ENCODE measurements at places on chromosomes 6 and 20. TPM values are rescaled to one million over a fixed set of nuclear protein-coding genes. Genes with fewer than 3 reads are reported as not detected.

- peaks cover 49% of the 10 kb centered on the region for H3K36me3 ChIP-seq
- H3K4me3 ChIP-seq: no peak overlapping the region
- H3K27me3 ChIP-seq: no peaks in the 10 kb centered on the region
- no peak overlapping the region for H3K27ac ChIP-seq
- DNase-seq: no peak
Measured at GRCh38 chr20:45060294-45060693, 40.6 kb downstream of the KCNS1 start.

DNA sequence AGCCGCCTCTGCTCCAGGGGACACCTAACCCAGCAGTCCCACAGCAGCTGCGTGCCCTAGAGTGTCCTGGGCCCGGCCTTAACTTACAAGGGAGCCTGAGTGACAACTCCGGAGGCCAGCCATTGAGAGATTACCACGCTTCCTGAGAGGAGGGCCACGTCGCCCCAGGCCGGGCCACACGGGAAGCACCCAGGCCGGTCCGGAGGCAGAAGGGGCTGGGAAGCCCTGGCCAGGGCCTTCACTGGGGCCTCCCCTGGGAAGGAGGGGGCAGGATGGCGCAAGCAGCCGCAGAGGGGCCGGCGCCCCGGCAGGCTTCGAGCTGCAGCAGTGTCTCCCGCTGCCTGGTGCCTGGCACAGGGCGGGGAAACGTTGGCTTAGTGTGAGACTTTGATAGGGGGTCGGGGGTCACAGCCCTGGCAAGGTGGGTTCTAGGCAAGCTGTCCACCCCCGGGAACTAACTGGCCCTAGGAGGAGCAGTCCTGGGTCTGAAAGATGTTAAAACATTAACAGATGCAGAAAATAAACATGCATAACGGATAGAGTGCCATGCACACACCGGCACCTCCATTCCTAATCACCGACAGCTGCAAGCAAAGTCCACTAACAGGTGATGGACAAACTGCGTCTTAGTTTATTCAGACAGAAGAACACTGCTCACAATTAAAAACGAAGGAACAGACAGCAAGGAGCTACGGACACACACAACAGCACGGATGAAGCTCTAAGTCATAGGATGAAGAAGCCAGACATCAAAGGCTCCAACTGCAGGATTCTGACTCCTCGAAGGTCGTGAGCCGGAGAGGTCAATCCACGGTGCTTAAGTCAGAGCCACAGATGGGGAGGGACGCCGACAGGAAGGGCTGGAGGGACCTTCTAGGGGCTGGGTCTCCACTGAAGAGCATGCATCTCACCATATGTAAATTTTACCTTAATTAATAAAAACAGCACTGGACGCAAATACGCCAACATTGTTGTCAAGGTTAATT lies 17.4 kb downstream of the CHRNA4 start:
- no peaks in the 10 kb centered on the region for H3K27me3 ChIP-seq
- DNase-seq: no peak
- no peak overlapping the region for H3K27ac ChIP-seq
- H3K4me3 ChIP-seq: no peak overlapping the region

GRCh38 chr6:139256087-139256486 lies 35.7 kb downstream of the TXLNB start:
- no peak overlapping the region for H3K27ac ChIP-seq
- H3K27me3 ChIP-seq: no peaks in the 10 kb centered on the region
- no peak for DNase-seq
- H3K4me3 ChIP-seq: no peak overlapping the region
- H3K36me3 ChIP-seq: no peaks in the 10 kb centered on the region

GRCh38 chr20:23645575-23645974 lies 7.8 kb upstream of the CST3 start:
- H3K36me3 ChIP-seq: no peaks in the 10 kb centered on the region
- H3K27ac ChIP-seq: no peak overlapping the region

GRCh38 chr6:170444811-170445211 lies 108.3 kb downstream of the PSMB1 start:
- H3K4me3 ChIP-seq: no peak overlapping the region
- no peaks in the 10 kb centered on the region for H3K36me3 ChIP-seq
- H3K27ac ChIP-seq: no peak overlapping the region
- DNase-seq: no peak

- no peak overlapping the region for H3K27ac ChIP-seq
- no peak overlapping the region for H3K4me3 ChIP-seq
- DNase-seq: no peak
- H3K27me3 ChIP-seq: no peaks in the 10 kb centered on the region
- H3K4me1 ChIP-seq: no peaks in the 10 kb centered on the region
Measured at GRCh38 chr20:10616212-10616611, 57.6 kb downstream of the JAG1 start.

- no peaks in the 10 kb centered on the region for H3K4me1 ChIP-seq
- H3K4me3 ChIP-seq: no peak overlapping the region
- no peak overlapping the region for H3K27ac ChIP-seq
Measured at GRCh38 chr20:21465799-21466198, 48.1 kb downstream of the NKX2-2 start.

The HTR1E gene
- not detected for total RNA-seq

The ATF6B gene
- 142 TPM for total RNA-seq

All from naive thymus-derived CD4-positive, alpha-beta T cell (primary cell).